Stimulated activated CD4-positive, alpha-beta T cell treated with anti-CD3 and anti-CD28 coated beads, Interleukin-1b, Interleukin-23, amount 100 ng/mL, for 24 hours (primary cell): ENCODE measurements at places on chromosomes 7 and 10.

DNA sequence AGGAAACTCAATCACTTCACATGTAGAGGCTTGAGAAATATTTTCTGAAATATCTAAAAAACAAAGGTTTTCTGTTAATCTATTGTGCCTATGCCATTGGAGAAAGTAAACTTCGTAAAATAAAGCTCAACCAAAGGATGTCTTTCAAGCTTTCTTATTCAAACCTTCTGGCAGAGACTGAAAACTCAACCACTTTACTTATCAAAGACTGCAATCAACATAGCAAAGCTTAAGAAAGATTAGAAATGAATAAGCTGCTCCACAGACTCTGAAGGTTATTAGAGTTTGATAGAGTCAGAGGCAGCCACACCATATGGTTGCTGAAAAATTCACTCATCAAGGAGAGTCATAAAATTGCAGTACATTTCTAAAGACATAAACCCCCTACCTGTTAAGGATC is 245.8 kb upstream of the MEOX2 start:
- DNase-seq = no peak

DNA sequence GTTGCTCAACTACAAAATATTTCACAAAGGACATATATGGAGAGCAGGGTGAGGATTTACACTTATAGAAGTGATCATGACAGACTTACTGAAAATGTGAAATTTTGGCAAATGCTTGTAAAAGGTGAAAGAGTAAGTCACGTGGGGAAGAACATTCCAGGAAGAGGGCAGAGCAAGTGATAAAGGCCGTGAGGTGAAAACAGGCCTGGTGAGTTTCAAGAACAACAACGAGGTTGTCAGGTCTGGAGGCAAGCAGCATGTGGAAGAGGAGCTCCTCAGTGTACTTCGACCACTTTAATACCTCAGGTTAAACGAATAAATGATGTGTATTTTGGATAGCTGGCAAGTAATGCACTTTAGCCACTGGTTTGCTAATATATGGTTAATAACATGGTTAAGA is 706.7 kb downstream of the PCDH15 start:
- no peak for DNase-seq

DNA sequence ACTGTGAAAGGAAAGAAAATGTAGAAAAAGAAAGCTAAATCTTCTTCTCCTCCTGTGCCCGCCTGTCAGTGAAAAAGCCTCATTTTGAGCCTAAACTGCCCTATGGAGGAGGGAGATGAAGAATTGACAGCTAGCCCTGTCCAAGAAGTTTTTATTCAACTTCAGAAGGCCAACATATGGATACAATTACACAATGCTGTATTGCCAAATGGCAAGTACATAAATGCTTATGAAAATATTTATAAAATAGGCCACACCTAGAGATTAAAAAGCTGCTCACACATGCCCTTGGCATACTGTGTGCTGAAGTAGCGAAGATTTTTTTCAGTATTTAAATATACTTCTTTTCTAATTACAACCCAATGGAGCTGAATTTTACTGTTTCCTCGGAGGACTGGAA is 65.1 kb upstream of the NEBL start:
- no peak for DNase-seq

DNA sequence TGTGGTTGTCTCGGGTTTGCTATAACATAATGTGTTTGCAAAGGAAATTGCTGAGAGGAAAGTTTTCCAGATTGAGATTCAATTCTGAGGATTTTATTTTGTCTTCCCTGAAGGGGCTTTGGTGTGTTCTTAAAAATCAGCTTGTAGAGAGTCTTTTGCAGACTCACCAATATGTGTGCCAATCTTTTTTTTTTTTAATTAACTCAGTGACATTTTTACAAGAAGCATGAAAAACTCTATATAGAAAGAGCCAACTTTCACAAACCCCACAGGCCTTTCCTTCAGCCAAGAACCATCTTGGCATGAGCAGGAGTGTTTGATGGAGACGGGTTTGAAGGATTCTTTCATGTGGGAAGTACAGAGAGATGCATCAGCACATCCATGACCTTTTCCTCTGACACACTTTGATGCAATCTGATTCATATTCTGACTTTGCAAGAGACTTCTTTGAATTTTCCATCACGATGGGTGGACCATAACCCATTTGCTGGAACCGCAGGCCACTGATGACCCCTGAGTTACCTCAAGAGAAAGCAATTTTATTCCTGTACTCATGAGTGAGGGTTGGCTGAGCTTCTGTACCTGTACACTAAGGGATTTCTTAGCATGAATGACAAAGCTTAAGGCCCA is 892.6 kb downstream of the XPNPEP1 start:
- DNase-seq = no peak

GRCh38 chr10:132184816-132185593 is 1.7 kb upstream of the DPYSL4 start:
- DNase-seq = no peak

DNA sequence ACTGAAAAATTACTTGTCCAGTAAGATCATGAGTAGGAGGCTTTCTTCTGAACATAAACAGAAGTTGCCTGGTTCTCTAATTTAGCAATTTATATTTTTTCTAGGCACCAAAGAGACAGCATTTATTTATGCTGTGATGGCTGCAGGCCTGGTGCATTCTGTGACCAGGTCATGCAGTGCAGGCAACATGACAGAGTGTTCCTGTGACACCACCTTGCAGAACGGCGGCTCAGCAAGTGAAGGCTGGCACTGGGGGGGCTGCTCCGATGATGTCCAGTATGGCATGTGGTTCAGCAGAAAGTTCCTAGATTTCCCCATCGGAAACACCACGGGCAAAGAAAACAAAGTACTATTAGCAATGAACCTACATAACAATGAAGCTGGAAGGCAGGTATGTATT is 2.8 kb downstream of the WNT16 start:
- no peak for DNase-seq

DNA sequence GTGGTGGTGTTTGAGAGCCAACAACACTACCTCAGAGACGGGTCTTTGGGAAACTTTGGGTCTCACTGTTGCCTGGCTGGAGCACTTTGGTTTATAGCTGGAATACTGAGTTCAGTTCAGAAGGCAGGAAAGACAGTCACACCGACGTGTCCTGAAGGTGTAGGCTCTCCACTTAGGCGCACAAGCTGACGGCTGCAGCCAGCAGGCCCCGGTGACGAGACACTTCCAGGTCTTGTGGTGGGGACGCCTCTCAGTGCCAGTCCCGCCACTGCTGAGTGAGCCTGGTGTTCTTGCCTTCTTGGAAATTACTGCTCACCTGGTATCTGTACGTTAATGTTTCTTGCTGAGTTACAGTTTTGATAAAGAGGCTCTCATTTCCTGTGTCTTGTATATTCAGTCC is 74.0 kb downstream of the WDR37 start:
- DNase-seq = no peak

DNA sequence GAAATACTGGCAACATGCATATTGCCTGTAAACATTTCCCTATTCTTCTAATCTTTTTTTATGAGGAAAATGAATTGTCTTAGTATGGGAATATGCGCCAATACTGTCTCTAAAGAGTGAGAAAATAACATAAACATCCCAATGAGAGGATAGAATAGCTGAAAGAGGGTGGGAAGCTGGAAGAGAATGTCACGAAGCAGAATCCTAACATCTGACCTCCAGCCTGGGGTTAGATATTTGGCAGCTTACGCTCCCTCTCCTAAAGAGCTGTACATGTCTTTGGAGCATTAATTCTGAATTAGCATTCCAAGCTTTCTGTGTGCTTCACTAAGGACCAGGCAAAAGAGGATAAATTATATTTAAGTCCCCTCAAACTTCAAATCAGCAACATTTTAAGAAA is 31.6 kb upstream of the SLC16A12 start:
- DNase-seq = no peak

DNA sequence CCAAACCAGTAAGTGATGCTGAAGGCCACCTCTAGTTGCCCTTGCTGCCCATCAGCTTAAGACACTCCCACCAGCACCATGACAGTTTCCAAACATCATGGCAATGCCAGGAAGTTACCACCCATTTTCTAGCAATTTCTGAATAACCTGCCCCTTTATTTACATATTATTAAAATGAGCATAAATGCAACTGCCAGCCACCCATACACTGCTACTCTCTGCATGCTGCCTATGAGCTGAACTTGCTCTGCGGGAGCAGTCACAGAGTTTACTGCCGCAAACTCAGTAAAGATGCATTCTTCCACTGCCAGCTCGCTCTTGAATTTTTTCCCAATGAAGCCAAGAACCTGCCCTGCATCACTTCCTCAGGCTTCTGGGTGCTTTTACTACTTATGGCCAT is 212.6 kb downstream of the SH2D4B start:
- DNase-seq = no peak

GRCh38 chr10:30798646-30799185 is 169.2 kb upstream of the LYZL2 start:
- no peak for DNase-seq

- DNase-seq = no peak
Observed at GRCh38 chr7:68888971-68889385, 709.3 kb upstream of the AUTS2 start.

DNA sequence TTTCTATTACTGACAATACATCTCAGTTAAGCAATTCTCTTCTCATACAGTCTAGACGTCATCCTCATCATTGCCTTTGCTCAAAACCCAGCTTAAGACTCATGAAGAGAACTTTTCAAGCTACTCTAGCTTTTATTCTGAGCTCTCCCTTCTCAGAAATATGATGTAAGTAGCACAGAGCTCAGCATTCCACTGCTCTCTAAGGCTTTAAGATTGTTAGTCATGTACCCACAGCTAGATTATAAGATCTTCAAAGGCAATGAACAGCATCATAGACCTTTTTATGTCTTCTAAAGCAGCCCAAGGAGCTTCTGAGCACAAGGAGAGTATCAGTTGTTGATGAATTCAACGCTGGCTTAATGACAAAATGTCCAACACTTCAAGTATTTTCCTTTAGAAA is 119.3 kb downstream of the NRP1 start:
- no peak for DNase-seq

DNA sequence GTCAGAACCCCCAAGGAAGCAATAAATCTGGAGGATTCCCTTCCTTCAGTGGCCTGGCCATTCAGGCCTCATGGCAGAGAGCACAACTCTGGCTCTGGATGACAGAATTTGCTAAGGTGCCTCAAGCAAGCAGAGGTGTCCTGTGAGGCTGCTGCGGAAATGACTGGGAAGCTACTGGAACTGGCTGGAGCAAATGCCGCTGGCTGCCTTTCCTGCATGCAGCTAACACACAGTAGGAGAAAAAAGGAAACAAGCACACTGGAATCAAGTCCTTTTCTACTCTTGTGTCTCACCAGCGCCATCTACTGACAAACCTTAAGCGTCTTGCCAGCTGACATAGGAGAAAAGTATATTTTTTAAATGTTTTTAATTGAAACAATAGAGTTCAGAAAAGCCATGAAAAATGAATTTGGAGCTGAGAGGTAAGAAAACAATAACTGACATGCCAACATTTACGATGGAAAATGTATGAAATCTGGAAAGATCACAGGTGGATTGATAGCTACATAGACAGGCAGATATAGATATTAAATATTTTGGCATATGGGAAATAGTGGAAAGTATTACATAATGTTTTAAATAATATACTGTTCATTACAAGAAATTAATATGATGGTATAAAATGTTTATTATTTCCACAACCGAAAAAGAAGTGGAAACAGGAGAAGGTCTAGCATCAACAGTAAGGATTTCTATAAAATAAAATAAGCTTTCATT is 951.6 kb downstream of the ANKRD7 start:
- no peak for DNase-seq

- no peak for DNase-seq
Observed at GRCh38 chr10:114367351-114368056, 36.8 kb downstream of the AFAP1L2 start.

- DNase-seq = no peak
Observed at GRCh38 chr7:76269895-76270294, 32.6 kb upstream of the HSPB1 start.

DNA sequence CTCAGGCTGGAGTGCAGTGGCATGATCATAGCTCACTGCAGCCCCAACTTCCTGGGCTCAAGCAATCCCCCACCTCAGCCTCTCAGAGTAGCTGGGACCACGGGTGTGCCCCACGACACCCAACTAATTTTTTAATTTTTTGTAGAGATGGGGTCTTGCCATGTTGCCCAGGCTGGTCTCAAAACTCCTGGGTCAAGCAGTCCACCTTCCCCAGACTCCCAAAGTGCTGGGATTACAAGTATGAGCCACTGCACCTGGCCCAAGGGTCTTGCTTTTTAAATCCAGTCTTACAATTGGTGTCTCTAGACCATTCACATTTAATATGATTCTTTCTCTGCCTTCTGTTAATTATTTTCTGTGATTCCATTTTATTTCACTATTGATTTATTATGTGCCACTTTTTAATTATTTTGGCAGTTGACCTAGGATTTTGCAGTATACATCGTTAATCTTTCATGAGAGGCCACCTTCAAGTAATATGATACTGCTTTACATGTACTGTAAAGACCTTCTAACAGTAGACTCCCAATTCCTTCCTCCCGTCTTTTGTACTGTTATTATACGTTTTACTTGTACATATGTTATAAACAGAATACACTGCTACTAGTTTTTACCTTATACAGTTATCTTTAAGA is 18.7 kb downstream of the MMP21 start:
- no peak for DNase-seq
